ENCODE measurements at places on chromosomes 2 and 18.

- no peak for DNase-seq
Measured at GRCh38 chr18:1413323-1413675, 508.6 kb downstream of the ADCYAP1 start.

- DNase-seq = no peak
Measured at GRCh38 chr2:38600921-38601455, 1.7 kb downstream of the HNRNPLL start.

- DNase-seq = no peak
Measured at GRCh38 chr2:197626965-197627625, 48.3 kb downstream of the RFTN2 start.

- no peak for DNase-seq
Measured at GRCh38 chr2:118548880-118549488, 298.5 kb downstream of the EN1 start.

- DNase-seq = no peak
Measured at GRCh38 chr2:231467613-231468530, 3.6 kb upstream of the NCL start.

DNA sequence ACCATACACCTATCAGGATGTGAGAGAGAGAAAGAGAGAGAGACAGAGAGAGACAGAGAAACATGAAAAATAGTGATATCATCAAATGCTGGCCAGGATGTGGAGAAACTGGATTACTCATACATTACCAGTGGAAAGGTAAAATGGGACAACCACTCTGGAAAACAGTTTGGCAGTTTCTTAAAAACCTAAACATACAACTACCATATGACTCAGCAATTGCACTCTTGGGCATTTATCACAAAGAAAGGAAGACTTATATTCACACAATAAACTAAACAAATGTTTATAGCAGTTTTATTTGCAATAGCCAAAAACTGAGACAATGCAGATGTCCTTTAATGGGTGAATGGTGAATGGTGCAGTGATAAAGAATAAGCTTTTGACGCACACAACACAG, 29.1 kb downstream of the SLC4A3 start:
- DNase-seq = no peak

DNA sequence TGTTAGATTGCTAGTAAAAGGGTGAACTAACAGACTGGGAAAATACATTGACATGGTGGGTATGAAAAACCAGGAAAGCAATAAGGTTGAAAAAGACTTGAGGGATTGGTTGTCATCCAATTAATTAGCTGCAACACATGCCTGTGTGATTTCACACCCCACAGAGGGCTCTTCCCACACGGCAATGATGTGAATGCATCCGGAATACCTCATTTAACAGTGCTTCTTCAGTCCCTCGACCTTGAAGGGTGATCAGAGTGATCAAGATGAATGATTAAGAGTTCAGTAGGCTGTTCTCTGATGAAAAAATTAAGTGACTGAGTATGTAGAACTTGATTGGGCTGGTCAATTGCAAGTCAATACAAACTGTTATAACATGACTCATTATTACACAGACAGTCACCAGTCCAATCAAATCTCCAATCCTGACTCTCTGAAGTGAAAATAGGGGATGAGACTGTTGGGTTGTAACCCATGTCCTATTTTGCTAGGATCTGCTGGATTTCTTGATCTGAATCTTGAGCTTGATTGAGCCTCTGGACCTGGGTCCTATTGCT, 924.9 kb upstream of the FAM98A start:
- no peak for DNase-seq

DNA sequence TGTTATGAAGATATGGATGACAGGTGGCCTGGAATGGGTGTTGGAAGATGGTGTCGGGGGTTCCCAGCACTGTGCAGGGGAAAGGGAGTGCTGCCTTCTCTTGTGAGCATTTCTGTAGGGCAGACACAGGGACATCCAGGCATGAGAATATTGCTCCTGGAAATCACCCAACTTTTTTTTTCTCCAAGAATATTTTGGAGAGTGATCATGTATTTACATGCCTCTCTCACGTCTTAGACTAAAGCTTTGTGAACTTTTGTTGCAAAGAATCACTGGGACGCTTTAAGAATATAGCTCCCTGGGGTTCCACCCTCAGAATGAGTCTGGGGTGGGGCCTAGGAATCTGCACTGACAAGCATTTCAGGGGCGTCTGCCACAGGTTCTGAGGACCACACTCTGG, 68.7 kb downstream of the VWA3B start:
- DNase-seq = no peak

- no peak for DNase-seq
Measured at GRCh38 chr18:10495936-10496335, 29.9 kb upstream of the NAPG start.

DNA sequence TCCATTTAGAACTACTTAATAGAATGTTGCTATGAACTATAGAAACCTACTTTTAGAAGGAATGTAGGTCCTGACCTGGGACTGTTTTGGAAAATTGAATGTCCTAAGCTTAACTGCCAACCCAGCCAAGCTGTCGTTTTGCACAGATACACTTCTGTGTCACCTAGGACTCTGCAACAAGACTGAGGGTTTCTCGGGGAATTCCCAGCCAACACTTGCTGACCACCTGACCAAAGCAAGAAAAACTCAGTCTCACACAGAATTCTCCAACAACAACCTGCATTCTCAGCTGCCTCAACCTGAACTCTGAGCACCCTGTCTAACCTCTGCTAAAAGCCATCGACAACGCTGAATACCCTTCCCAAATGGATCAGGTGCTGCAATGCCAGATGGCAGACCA, 128.2 kb downstream of the SS18 start:
- DNase-seq = no peak

DNA sequence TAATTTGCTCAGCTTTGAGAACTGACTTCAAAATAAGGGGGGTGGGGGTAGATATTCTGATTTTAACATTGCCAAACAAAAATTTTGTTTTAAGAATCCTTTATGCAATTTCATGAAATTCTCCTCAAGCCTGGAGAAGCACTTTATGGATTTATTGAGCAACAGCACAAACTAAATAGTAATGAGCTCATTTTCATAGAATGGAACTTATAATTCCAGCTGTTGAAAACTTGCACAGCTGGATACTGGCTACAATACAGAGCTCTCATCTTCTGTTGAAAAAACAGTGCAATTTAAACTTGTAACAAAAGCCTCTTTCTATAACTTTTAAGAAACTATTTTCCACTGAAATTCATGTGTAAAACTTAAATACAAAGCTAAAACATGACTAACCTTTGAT, 137.6 kb upstream of the FN1 start:
- no peak for DNase-seq

- DNase-seq = no peak
Measured at GRCh38 chr2:121185111-121185510, 99.9 kb downstream of the TFCP2L1 start.

Data from stimulated activated CD8-positive, alpha-beta memory T cell treated with anti-CD3 and anti-CD28 coated beads, Interleukin-12 subunit alpha, Interleukin-12 subunit beta, amount 100 ng/mL, for 1 hour (primary cell).